NCI-H510A treated with DMSO at 0.1 percent for 48 hours (cell line): ENCODE measurements at places on chromosomes 2 and 18.

GRCh38 chr2:166411473-166412230 is 35.9 kb upstream of the SCN9A start:
- DNase-seq: no peak

DNA sequence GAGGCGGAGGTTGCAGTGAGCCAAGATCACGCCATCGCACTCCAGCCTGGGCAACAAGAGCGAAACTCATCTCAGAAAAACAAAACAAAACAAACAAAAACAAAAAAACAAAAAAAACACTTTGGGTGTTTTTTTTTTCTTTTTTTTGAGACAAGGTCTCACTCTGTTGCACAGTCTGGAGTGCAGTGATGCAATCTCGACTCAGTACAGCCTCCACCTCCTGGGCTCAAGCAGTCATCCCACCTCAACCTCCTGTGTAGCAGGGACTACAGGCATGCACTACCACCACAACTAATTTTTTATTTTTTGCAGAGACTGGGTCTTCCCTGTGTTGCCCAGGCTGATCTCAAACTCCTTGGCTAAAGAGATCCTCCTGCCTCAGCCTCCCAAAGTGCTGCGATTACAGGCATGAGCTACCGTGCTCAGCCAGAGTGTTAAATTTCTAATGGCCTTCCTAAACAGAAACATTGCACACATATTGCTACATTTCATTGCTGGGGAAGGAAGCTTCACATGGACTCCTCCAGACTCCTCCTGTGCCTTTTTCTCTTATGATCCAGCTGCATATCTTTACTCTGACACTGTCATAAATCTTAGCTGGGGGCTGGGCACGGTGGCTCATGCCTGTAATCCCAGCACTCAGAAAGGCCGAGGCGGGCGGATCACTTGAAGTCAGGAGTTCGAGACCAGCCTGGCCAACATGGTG is 19.7 kb downstream of the STARD7 start:
- no peak for DNase-seq

GRCh38 chr18:77067291-77068061 is 65.1 kb downstream of the MBP start:
- no peak for DNase-seq

GRCh38 chr2:88639865-88640264 is 12.6 kb upstream of the EIF2AK3 start:
- no peak for DNase-seq

DNA sequence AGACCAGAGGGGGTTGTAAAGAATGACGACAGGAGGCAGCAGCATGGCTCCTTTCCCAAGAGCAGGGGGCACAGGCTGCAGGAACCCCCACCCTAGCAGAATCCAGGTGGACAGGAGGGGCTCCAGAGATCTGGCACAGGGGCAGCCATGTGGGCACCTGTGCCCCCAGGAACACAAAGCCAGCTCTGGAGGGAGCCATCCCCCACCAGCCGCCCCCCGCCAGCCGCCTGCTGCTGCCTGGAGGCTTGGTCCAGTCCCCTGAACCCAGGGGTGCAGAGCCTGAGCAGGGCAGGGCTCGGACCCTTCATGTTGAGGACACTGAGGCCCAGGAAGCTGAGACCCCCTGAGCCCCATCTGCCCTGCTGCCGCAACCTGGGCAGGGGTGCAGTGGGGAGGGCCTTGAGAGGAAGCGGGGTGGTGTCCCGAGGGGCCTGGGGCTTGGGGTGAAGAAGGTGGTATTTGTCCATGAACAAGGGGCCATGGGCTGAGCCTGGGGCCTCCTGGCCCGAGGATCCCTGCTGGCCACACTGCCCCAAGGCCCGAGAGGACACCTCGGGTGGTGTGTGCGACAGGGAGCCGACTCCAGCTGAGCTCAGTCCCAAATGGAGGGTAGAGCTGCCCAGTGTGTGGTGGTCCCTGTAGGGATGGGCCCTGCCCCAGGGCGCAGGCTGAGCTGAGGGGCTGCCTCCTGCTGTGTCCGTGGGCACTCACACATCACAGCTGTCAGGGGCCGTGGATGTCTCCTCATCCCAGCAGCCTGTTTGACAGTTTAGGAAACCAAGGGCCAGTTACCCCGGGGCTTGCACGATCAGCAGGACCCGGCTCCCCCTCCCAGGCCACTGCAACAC is 39.8 kb upstream of the SNED1 start:
- DNase-seq: no peak

DNA sequence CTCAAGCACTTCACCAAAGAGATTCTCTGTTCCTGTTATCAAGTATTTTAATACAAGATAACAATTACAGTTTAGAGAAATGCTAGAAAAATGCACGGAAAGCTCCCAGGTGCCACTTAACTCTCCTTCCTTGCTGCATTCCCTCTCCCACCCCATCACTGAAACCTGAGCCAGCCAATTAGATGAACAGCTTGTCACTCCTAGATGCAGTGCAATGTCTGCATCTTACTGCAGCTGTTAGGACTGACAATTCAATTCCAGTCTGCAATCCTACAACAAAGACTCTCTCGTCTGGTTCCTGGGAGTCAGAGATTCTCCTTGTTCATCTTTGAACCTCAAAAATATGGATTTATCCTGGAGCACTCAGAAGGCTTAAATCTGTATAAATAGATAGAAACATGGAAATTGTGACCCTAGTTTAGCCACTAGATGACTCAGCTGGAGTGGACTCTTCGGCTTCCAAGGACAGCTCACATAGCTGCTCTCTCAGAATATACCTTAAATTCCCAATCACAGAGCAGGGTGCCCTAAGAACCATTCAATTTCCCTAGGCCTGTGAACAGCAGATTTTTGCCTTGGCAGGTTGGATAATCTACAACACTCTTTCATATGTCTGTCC is 311.1 kb downstream of the NRXN1 start:
- DNase-seq: peak; percentile 59

DNA sequence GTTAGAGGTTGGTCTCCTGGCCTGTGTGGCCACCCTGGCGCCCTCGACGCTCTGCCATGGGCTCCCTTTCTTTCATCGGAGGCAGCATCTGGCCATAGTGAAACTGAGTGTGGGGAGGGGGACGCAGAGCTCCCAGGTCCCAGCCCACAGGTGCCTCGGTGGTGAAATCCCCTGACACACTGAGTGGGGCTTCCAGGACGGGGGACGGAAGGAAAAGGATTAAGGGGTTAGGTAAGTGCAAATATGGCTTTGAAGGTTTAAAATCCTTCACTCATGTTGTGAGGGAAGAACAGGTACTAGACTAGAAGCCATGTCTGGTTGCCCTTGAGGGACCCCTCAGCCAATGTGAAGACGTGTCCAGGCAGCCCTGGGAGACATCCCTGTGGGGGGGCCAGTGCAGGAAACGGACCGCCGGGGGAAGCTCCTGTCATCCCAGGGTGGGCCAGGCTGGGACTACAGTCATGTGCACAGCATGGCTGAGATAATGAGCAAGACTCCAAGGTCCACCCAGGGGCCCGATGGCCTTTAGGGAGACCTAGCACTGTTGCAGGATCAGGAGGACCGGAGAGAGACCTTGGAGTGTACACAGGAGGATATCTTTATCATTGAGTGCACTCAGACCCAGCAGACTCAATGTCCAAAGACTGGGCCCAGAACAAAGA is 36.3 kb downstream of the RTP5 start:
- DNase-seq: no peak

DNA sequence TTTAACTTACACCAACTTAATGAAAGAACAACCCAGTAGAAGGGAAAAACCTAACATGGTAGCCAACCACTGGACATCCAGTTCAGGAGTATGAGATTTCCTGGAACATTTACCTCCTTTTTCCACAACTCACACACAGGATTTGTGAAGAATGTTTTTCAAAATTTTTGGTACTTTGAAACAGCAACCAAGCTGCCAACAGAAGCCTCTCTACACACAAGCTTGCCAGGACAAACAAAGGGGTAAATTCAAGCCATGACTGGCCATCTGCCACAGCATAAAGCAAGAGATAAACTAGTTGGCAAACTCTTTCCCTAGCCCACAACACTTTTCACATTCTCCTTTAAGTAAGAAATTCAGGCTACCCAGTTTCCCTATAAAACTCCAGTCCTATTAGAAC is 21.4 kb downstream of the MGAT4A start:
- no peak for DNase-seq

- no peak for DNase-seq
Measured at GRCh38 chr2:178485356-178485755, 5.1 kb downstream of the PLEKHA3 start.
